ENCODE measurements at places on chromosomes 12 and 14.

GRCh38 chr12:62260733-62261683, 804 bp downstream of the USP15 start:
- peak; percentile 78 for DNase-seq

DNA sequence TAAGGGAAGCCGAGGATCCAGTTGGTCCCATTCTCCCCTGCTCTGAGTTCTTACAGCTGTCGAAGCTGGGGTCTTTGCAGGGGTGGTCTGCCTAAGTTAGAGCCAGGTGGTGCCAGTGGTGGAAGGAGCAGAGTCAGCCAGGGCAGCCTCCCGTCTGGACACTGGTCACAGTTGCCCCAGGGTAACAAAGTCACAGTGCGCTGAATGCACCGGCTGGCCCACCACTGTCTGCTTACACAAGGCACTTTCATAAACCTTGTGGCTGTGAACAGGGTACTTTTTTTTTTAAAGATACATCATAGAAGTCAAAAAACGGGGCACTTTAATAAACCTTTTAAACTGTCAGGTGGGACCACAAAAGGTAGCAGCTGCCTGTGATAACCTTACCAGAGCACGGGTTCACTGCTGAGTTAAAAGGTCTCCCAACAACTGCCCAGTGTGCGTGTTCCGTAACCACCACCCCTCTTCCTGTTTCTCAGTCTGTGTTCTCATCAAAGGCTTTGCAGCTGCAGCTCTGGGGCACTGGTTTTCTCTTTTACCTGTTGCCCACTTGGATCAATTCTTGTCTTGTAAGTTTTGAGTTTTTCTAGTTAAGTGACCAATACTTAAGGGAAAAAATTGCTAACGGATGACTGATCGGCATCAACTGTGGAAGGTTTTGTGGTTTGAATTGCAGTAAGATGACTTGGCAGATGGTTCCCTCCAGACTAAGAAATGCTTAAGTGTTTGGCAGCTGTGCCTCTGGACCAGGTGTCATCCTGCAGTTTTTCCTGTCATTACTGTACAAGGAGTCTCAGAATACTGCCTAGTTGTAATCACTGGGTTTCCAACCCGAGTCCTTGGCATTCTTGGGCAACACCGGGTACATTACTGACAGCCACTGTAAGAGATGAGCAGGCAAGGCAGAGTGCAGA, 55.9 kb downstream of the DYNC1H1 start:
- DNase-seq, result no peak

DNA sequence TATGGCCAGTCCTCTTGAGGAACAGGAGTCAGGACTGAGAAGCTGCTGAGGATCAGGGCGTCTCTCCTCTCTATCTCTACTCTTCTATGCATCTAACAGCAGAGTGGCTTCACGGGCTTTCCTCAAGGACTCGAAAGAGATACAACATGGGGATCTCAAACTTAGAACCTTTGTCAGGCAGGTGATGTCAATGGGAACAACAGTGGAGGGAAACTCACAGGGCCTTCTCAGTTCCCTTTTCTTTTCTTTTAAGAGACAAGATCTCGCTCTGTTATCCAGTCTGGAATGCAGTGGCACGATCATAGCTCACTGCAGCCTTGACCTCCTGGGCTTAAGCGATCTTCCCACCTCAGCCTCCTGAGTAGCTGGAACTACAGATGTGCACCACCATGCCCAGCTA, 127.6 kb downstream of the PTPN11 start:
- DNase-seq, result no peak

DNA sequence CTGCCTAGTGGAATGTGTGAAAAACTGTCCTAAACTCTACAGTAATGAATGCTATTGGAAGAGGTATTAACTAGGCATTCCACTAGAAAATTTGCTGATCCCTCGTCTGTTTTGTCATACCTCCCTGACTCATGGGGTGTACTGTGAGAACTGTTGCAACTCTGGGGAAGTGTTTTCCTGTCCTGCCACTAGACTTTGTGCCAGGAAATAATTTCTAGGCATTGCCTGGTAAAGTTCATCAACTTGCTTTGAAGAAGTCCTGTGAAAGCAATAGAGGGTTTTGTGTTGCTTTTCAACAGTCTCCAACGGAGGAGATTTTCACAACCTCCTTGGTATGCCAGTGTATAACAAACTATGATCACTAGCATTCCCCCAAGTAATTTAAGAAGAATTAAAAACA, 139.9 kb downstream of the AKAP6 start:
- DNase-seq, result no peak

DNA sequence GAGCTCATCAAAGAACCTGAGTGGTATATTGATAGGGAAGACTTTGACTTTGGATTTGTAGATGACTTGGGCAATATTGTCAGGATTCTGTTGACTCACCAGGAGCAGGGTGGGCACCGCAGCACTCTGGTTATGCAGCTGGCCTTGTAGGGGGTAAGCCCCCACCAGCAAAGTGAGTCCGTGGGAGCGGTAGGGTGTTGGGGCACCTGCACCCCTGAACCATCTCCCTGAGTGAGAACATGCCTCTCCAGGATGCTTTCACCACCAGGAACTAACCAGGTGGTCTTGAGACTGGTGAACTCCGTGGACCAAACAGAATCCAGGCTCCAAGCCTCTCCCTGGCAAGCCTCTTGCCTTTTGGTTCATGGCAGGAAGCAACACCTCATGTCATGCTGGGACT, 44.0 kb upstream of the EIF5 start:
- no peak for DNase-seq

Data from NCI-H69 (cell line).